ENCODE measurements at places on chromosomes 2 and 18. TPM values are rescaled to one million over a fixed set of nuclear protein-coding genes. Genes with fewer than 3 reads are reported as not detected.

GRCh38 chr2:17804358-17804757, 11.9 kb upstream of the MSGN1 start:
- no peak for DNase-seq

Gene TFPI
- 35.2 TPM for total RNA-seq

Gene DSG1
- 0.16 TPM for total RNA-seq

DNA sequence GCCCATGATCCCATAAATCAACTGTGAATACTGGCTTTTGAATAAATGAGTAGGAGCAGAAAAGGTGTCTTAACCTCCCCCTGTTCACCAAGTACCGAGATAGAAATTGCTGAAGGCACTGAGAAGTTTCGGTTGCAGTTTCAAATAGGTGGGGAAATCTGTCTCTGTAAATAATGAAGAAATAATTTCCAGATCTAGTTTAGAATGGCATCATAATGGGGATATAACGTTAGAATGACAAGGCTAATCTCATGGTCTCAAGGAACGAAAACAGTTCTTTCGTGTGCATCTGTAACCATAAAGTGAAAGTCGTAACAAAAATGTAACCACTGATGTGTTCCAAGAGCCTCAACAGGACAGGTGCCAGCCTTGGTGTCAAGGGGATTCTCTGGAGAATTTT, 49.9 kb upstream of the TMEM18 start:
- DNase-seq: no peak

Gene MOGAT1
- not detected for total RNA-seq

DNA sequence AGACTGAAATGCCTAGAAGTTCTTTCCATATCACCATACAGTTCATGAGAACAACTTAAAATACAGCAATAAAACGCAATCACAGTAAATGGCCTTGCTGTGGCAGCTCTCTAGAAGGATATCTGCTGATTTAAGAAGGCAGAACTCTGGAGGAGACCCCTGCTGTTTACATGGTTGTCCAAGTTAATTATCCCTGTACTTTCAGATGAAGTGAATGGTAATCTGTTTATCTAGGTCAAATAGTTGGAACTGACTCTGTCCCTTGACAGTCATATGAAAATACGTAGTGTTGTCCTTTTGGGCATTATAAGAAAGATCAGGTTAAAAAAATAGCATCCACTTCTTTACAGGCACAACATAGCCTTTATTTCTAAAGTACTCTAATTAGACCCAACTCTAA, 115.6 kb downstream of the COLEC12 start:
- DNase-seq: no peak

- DNase-seq: no peak
Observed at GRCh38 chr2:37892436-37893114, 32.5 kb upstream of the RMDN2 start.
